Stimulated activated CD8-positive, alpha-beta memory T cell treated with anti-CD3 and anti-CD28 coated beads, Interleukin-7, amount 100 ng/mL, for 4 hours (primary cell): ENCODE measurements at places on chromosomes 3 and 15.

DNA sequence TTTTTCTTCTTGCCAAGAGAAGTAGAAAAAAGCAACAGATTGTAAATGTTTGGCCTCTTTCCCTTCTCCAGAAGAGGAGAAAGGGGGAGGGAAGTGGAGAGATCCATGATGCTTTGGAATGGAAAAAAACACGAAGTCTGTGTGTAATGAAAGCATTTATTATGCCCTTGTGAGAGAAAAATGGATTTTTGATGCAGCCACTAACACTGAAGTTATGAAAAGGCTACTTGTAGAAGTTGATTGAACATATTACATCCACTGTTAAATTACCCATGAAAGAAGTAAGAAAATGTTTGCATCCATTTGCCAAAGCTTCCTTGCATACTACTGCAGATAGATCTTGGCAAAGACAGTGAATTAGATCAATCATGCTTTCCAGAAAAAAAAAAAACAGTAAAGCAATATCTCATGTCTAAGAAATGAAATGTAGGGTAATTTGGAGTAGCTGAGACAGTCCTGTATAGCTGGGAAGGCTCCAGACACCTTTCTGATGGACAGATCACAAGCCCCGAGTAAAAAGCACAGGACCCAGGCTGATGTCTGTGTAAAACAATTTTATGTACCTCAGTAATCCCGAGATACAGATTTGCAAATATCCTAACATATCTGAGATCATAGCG lies 295.5 kb downstream of the PLOD2 start:
- DNase-seq = no peak

DNA sequence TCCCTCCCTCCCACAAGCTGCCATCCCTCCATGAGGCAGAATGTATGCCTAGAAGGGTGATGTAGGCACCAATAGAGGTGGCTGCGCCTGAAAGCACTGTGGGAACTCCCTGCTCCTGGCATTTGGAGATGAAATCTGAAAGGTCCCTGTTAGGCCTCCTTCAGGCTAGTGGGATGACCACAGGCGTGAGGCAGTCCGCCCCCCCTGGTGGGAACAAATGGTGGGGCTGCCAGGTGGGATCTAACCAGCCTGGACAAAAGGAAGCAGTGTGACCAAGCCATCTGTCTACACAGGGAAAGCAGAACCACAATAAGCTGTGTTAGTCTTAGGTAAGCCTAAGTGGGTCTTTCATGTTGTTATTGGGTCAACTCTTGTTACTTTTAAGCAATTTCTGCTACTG lies 25.3 kb downstream of the IL5RA start:
- DNase-seq = no peak

- DNase-seq = no peak
Observed at GRCh38 chr3:5798809-5799208, 611.3 kb downstream of the EDEM1 start.

GRCh38 chr3:133761605-133762484 lies 15.7 kb downstream of the TF start:
- no peak for DNase-seq

GRCh38 chr15:94236608-94237007 lies 5.2 kb downstream of the MCTP2 start:
- DNase-seq = no peak

- no peak for DNase-seq
Observed at GRCh38 chr15:100889385-100890050, 9.9 kb downstream of the ALDH1A3 start.

DNA sequence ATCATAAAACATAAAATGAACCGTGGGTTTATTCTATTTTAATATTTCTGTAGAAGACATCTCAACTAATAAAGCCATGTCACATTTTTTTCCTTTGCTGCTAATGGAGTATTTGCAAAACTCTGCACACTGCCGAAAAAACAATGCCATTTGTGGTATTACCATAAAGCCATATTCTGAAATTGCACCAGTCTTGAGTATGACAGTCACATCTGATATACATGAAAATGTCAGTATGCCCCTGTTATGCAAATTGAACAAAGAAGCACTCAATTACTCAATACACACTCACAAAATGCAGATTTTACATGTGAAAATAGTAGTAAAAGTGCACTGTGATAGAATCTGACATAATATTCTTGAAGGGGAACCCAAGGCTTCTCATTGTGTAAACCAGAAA lies 55.2 kb upstream of the CPB1 start:
- DNase-seq = no peak

- DNase-seq = no peak
Observed at GRCh38 chr15:67807836-67808235, 17.5 kb upstream of the SKOR1 start.

DNA sequence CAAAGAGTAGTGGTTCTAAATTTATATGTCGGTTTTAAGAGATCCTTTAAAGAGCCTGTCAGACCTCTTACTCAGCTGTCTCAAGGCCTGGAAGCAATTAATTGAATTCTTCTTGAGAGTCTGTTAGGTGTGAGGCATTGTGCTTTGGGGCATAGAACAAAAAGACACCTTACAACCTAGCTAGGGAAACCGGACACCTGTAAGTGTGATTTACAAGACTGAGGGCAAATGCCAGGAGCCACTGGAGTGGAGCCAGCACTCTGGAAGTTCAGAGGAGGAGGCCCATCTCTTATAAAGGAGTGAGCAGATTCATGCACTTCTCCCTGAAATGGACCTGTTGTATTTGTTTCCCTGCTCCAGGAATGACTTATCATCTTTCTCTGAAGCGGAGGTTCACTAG lies 97.7 kb upstream of the NUDT16 start:
- no peak for DNase-seq

DNA sequence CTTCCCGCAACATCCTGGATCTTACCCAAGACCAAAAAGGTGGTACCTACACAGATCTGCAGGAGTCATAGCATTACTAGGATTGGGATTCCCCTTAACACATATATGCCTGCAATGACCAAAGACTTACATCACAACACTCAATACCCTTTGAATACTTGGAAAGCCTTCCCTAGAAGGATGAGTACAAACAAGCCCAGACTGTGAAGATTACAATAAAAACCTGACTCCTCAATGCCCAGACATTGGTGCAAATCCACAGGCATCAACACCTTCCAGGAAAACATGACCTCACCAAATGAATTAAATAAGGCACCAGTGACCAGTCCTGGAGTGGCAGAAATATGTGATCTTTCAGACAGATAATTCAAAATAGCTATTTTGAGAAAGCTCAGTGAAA lies 326.8 kb downstream of the TBL1XR1 start:
- no peak for DNase-seq

DNA sequence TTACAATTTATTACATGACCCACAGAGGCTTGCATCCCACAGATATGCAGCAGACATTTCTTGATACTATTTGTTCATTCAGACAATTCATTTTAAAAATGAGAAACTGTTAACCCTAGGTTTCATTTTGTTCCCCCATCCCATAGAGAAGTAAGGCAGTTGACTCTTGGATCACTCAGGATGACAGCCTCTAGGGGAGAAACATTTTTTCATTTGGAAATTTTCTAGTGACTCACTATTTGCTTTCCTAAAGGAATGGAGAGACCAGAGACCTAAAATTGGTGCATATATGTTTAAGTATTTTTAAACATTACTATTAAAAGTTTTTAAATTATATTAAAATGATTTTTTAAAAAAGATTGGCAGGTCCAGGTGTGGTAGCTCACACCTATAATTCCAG lies 19.5 kb upstream of the PHC3 start:
- DNase-seq = no peak

DNA sequence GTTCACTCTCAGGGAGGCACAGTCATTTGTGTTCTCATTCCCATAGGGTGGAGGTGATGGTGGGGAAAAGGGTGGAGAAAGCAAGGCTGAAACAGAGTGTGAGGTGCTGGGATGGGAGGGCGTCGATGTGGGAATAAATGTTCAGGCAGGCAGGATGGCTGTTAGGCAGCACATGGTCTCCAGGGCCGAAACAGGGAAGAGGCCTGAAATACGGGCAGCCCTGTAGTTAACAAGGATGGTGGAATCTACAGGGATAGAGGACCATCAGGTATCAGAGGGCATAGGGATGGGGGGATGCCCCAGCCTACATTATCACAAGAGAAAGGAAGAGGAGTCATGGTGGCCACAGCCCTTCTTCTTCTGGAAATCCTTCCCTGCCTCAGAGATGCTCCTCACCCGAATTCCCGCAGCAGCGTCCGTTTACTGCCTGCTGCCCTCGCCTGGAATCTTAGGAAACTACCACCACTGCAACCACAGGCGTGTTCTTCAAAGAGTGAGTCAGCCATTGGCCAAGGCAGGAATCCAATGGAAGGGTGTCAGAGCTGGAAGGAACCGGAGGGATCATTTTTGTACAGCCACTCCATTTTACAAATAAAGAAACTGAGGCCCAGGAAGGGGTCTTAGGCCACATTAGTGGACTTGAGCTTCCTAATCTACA lies 49.7 kb upstream of the POMGNT2 start:
- no peak for DNase-seq

- no peak for DNase-seq
Observed at GRCh38 chr3:34263101-34263621, 464.7 kb downstream of the PDCD6IP start.

GRCh38 chr15:42059661-42060476 lies 34.5 kb downstream of the PLA2G4D start:
- peak; percentile 43 for DNase-seq

GRCh38 chr3:50520849-50521248 lies 17.4 kb upstream of the CACNA2D2 start:
- no peak for DNase-seq

- DNase-seq = no peak
Observed at GRCh38 chr3:189758186-189758585, 127.0 kb downstream of the TP63 start.

DNA sequence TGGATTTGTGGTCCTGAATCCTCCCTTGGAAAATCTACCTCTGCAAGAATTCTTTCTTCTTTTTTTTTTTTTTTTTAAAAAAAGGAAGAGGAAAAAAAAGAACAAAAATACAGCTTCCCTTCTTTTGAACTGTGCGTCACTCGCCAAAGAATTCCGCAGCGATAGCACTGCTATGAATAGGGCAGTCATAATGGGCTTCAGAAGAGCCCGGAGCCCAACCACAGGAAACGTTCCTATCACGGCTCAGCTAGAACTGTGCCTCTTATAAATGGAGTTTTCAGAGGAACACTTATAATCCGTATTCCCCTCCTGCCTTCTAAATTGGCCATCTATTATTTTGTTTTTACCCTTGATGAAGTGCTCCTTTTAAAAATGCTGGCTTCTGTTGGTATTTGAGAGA lies 227.7 kb downstream of the ADAMTS17 start:
- DNase-seq = no peak

GRCh38 chr3:65473736-65474135 lies 565.0 kb downstream of the MAGI1 start:
- no peak for DNase-seq

DNA sequence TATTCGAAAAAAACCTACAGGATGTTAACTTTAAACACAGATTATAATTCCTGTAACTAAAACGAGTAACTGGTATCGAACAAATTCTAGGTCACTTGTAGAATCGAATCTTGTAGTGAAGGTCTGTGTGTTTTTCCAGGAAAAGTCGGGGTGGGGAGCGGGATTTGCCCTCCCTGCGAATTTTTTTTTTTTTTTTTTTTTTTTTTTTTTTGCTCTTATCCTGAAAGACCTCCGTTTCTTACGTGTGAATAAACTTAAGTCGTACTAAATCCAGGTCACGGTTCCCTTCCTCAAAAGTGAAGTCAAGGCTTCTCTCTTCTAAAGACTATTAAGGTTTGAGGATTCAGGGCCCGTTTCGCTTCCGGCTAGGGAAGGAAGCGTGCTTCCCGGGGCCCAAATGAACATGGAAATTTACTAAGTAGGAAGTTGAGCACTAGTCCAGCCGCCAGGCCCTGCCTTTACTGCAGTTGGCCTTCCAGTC lies 770 bp downstream of the TBC1D5 start:
- DNase-seq = no peak

DNA sequence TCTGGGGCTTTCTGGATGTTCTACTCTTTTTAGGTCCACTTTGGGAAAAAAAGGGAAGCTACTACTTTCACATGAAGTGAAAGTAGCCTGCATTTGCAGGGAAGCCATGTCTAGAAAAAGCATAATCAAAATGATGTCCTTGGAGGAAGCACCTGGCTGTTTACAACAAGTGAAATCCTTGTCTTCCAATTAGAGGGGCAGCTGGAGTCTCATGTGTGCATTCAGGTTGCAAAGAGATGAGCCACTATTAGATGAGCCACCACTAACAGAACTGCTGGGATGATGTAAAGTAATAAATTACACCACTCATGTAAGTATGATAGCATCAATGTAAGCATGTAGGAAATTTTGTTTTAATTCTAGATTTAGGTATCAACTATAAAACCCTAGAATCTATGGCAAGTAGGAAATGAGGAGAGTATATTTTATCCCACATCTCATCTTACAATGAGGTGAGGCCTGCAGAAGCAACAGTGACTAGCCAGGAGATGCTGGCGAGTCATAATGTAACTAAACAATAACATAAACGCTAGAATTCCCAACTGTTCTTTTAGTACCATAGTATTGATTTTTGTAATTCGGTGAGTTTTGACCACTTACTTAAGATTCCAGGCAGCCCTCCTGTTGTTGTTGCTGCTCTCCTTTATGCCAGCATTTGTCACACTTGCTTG lies 75.9 kb downstream of the TMEM108 start:
- no peak for DNase-seq

DNA sequence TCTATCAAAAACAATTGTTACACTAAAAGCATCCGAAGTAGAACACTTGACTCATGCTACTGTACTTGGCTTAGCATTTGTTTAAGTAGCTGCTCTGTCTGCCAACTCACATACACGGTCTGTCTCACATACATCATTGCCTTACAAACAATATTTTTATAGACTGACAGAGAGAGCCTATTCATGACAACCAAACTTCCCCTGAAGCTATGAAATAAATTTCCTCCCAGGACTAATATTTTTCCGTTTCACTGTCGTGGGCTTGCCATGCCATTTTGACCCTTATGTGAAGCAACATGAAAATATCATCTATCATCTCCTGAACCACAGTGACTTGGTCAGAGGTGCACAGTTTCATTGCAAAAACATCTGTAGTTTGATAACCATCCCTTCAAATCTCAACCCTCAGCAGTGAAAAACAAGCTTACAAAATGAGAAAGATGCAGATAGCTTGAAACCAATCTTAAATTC lies 66.5 kb upstream of the PYGO1 start:
- no peak for DNase-seq

DNA sequence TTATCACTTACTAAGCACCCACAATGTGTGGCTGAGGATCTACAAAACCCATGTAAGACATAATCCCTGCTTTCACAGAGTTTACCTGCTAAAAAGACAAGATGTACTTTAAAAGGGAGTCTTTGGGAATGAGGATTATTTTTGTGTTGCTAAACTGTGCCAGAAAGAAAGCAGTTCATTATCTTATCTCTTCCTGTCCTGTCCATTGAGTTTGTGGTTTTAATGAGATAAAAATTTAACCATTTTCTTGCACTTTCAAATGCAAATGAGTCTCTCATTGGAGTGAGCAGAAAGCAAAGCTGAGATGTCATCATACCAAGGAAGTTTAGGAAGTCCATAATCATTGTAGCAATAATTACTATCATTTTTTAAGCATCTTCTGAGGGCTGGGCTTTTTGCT lies 231.2 kb upstream of the ADAMTS9 start:
- no peak for DNase-seq

- DNase-seq = no peak
Observed at GRCh38 chr3:119778176-119778575, 3.7 kb upstream of the NR1I2 start.

GRCh38 chr3:462851-463250 lies 266.3 kb downstream of the CHL1 start:
- no peak for DNase-seq
